Neuronal stem cell (in vitro differentiated cells): ENCODE measurements at places on chromosomes 7 and 10.

GRCh38 chr10:128763588-128763987 is 637.4 kb upstream of the MKI67 start:
- no peaks in the 10 kb centered on the region for H3K36me3 ChIP-seq
- no peaks in the 10 kb centered on the region for H3K4me1 ChIP-seq
- no peaks in the 10 kb centered on the region for H3K27me3 ChIP-seq
- no peak overlapping the region for H3K4me3 ChIP-seq

- no peak for DNase-seq
- H3K4me3 ChIP-seq = no peak overlapping the region
- no peak overlapping the region for H3K27ac ChIP-seq
- H3K36me3 ChIP-seq = no peaks in the 10 kb centered on the region
- H3K27me3 ChIP-seq = peaks cover 85% of the 10 kb centered on the region
These were observed 76.8 kb upstream of the LEP start for GRCh38 chr7:128164061-128164954.

DNA sequence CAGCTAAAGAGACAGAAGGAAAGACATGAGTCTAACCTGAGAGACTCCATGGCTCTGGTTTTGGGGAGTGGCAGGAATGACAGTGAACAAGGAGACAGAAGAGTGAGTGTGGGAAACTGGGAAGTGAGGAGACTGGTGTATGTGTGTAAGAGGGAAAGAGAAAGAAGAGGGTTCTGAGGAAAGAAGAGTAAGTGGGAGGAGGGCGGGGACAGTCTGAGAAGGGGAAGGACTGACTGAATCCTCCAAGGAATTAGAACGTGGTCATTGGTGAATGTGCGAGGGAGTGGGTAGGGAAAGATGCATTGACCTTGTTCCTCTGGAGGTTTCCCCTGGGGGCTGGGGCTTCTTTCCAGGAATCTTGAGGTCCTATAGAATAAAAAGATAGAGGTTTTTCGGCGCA is 26.6 kb downstream of the WNT8B start:
- H3K36me3 ChIP-seq = peaks cover 21% of the 10 kb centered on the region
- H3K4me3 ChIP-seq = no peak overlapping the region
- H3K4me1 ChIP-seq = peaks cover 16% of the 10 kb centered on the region
- H3K27ac ChIP-seq = no peak overlapping the region

- no peak overlapping the region for H3K27ac ChIP-seq
- H3K36me3 ChIP-seq = no peaks in the 10 kb centered on the region
- no peaks in the 10 kb centered on the region for H3K27me3 ChIP-seq
- no peak overlapping the region for H3K4me3 ChIP-seq
These were observed 509.3 kb downstream of the LRMDA start for GRCh38 chr10:75940742-75941141.

- H3K27ac ChIP-seq = no peak overlapping the region
- H3K4me3 ChIP-seq = no peak overlapping the region
- no peaks in the 10 kb centered on the region for H3K4me1 ChIP-seq
These were observed 91.1 kb downstream of the CXCL12 start for GRCh38 chr10:44293842-44294241.

- no peak overlapping the region for H3K4me3 ChIP-seq
- DNase-seq = no peak
- H3K36me3 ChIP-seq = no peaks in the 10 kb centered on the region
- H3K27me3 ChIP-seq = no peaks in the 10 kb centered on the region
These were observed 106.9 kb upstream of the PDLIM1 start for GRCh38 chr10:95397747-95398146.

DNA sequence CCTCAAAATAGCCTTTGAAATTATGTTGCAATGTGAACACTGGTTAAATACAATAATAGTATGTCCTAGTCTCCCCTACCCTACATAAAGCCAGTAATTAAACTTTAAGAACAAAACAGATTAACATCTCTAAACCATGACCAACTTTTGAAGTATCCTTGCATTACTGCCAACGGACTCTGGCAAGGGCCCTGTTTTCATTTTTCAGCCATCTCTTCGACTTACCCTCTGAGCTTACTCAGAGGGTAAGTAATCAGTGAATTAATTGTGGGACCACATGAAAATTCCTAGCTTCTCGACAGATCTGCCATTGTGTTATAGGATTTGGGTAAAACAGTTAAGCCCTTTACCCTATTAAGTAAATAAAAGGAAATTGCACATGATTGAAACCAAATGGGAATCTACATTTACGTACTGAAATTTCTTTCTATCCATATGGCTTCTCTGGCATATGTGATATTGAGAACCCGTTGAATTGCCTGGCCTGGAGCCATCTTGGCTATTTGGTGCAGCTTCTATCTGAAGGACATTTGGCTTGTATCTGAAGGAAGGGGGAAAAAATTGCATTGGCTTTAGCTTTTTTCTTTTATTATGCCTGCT is 39.6 kb downstream of the DYNC1I1 start:
- no peaks in the 10 kb centered on the region for H3K36me3 ChIP-seq
- H3K27me3 ChIP-seq = peaks cover 6% of the 10 kb centered on the region
- no peak overlapping the region for H3K4me3 ChIP-seq
- no peak overlapping the region for H3K27ac ChIP-seq

DNA sequence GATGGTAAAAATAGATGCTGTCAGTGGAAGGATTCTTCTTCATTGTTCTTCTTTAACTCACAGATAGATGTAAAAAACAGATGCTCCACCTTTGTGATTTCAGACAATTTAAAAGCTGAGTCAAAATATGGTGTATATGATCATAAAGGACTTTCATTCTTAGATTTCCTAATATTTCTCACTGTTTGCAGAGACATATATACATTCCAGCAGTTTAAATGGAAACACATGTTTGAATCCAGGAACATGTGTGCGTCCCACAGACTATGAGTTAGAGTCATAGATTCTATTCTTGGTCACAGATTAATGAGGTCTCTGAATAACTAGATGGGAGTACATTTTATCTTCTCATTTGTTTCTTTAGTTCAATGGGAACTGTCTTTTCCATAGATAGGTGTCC is 109.6 kb downstream of the BICC1 start:
- H3K27me3 ChIP-seq = no peaks in the 10 kb centered on the region
- no peaks in the 10 kb centered on the region for H3K36me3 ChIP-seq
- no peak for DNase-seq
- no peak overlapping the region for H3K4me3 ChIP-seq
- H3K27ac ChIP-seq = no peak overlapping the region
- no peaks in the 10 kb centered on the region for H3K4me1 ChIP-seq
